Dermis lymphatic vessel endothelial cell (primary cell): ENCODE measurements at places on chromosomes 2 and 18. TPM values are rescaled to one million over a fixed set of nuclear protein-coding genes. Genes with fewer than 3 reads are reported as not detected.

The DNER gene
- under 0.01 TPM in 1 of 2 replicates, not detected in the other for total RNA-seq

The CCDC74B gene
- 0.17 and 5.0 TPM in 2 replicates for total RNA-seq

The APOB gene
- under 0.01 TPM in 2 replicates for total RNA-seq

The SLC9A4 gene
- total RNA-seq = not detected in 2 replicates

The TFCP2L1 gene
- total RNA-seq = not detected in 2 replicates

The AAMP gene
- 133 and 152 TPM in 2 replicates for total RNA-seq

The PROKR1 gene
- not detected in 2 replicates for total RNA-seq

The PROC gene
- total RNA-seq = 0.11 and 0.52 TPM in 2 replicates

The MC2R gene
- not detected in 2 replicates for total RNA-seq
